ENCODE measurements at places on chromosomes 11 and 22.

GRCh38 chr11:10443152-10443551, 11.9 kb upstream of the AMPD3 start:
- DNase-seq, result no peak

- DNase-seq, result no peak
Measured at GRCh38 chr11:109667719-109668118, 245.7 kb downstream of the C11orf87 start.

- DNase-seq, result no peak
Measured at GRCh38 chr22:47035425-47035881, 273.0 kb downstream of the TBC1D22A start.

- DNase-seq, result no peak
Measured at GRCh38 chr22:29917052-29917902, 34.3 kb downstream of the MTMR3 start.
